Nephron progenitor cell (in vitro differentiated cells): ENCODE measurements at places on chromosomes 5 and 9.

GRCh38 chr9:91415290-91415689 is 8.3 kb downstream of the NFIL3 start:
- no peak for DNase-seq

DNA sequence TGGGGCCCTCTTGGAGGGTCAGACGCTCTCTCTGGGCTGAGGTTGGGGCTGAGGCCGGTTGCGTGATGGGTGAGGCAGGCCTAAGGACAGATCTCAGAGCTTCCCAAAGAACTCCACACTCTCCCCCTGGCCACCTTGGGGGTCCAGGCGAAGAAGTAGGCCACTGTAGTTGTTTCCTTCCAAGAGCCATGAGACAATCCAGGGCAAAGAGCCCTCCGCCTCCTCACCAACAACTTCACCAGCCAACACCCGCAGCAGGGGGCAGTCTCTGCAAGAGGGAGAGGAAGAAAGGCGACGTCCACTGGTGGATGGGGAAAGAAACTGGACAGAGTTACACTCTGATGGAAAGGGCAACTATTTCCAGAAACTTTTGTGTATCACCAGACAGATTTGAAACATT is 10.7 kb downstream of the SLC35A4 start:
- DNase-seq: no peak

DNA sequence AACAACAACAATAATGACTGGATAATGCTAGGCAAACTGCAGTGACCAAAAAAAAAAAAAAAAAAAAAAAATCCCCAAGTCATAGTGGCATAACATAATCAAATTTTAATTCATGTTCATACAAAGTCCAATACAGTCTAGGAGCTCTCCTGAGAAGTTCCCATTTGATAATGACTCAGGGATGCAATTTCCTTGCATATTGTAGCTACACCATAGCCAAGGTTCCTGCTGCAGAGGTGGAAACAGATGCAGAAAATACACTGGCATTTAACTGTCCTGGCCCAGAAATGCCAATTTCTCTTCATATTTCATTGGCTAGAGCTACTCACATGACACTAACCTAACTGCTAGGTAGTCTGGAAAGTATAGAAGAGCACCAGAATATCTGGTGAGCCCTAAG is 72.2 kb upstream of the SLC12A2 start:
- no peak for DNase-seq

DNA sequence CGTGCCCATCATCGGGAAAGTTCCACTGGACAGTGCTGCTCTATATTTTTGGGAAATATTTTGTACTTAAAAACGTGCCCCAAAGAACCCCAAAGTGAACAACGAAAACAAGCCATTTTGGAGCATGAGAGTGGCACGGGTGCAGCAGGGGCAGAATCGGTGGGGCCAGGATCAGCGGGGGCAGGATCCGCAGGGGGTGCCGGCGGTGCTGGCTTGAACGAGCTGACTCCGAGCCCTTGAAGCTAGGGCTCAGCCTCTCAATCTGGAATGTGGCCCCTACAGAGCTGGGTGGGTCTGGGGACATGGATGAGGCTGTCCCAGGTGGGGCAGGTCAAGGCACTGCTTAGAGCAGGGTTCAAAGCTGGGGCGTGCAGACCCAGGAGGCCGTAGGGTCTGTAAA is 104.7 kb upstream of the COL5A1 start:
- no peak for DNase-seq

- peak; percentile 12 for DNase-seq
These were observed 89.4 kb downstream of the RGS7BP start for GRCh38 chr5:64595031-64595855.

DNA sequence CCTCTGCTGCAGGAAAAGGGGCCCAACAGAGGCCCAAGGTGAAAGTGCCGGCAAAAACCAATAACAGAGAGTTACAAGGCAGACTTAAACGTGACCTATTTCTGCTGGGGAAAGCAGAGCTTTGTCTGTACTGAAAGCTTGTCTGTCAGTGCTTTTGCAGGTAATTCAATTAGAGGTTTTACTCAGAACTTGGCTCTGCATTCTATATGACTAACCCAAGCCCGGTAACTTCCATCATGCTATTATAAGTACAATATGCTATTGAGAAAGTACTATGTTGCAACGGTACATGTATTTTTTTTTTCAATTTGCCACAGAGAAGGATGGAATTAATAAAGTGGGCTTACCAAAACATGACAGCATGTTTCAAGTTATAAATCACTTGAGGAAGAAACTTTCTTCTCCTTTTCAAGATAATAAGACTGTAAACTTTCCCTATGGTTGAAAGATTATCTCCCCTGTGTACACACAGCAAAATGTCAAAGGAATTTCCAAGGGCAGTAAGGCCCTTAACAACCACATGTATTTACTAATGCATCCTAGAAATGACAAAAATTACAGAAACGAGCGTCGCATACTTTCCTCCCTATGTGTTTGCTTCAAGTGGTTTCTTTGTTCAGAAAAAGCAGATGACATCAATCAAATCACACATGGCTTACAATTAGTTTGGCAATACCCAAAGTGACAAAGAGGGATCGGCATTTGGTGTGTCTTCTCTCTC is 282.4 kb downstream of the EFNA5 start:
- DNase-seq: no peak

DNA sequence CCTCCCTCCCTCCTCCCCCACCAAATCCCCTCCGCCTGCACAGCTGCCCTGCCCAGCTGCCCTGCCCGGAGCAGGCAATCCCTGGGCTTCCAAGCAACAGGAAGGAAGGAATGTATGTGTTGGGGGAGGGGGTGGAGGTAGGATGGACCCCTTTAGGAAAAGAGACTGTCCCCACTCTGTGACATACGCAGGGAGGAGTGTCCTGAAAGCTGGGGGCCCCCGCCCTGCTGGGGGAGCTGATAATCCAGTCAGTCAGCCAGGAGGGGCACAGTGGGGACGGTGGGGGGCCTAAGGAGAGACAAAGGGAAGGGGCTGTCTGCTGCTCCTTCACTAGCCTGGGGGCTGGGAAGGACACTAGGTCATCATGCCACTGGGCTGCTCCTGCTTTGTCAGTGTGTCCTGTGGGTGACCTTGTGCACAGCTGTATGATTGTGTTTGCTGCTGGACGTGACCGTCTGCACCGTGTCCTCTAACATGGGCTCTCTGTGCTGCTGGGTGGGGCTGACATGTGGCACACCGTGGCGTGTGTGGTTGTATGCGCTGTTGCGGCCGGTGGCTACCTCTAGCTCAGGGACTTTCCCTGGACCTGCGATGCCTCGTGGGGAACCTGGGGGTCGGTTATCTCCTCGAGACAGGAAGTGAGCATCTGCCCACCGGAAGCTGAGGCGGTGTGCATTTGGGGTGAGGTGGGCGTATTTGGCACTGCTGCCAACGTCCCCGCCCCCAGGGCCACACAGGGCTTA is 3.0 kb downstream of the N4BP3 start:
- no peak for DNase-seq
